WTC11 (cell line): ENCODE measurements at places on chromosomes 5 and 9.

DNA sequence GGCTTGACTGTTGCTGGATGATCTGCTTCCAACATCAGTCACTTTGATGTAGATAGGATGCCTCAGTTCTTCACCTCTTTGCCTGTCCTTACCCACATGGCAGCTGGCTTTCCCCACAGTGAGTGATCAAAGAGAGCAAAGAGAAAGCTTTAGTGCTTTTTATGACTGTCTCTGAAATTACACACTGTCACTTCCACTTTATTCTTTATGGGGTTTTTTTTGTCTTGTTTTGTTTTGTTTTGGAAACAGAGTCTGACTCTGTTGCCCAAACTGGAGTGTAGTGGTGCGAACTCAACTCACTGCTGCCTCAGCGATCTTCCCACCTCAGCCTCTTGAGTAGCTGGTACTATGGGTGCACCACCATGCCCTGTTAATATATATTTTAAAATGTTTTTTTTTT lies 32.4 kb upstream of the C5orf24 start:
- no peak overlapping the region for H3K27ac ChIP-seq
- peaks cover 66% of the 10 kb centered on the region for H3K36me3 ChIP-seq
- H3K4me1 ChIP-seq, result no peaks in the 10 kb centered on the region
- no peak overlapping the region for H3K4me3 ChIP-seq
- no peak for DNase-seq

- H3K27me3 ChIP-seq, result peaks cover 9% of the 10 kb centered on the region
- no peaks in the 10 kb centered on the region for H3K4me1 ChIP-seq
- H3K4me3 ChIP-seq, result no peak overlapping the region
- H3K27ac ChIP-seq, result no peak overlapping the region
- peak; percentile 55 for DNase-seq
Observed at GRCh38 chr9:126108240-126108639, 218.4 kb upstream of the MVB12B start.

DNA sequence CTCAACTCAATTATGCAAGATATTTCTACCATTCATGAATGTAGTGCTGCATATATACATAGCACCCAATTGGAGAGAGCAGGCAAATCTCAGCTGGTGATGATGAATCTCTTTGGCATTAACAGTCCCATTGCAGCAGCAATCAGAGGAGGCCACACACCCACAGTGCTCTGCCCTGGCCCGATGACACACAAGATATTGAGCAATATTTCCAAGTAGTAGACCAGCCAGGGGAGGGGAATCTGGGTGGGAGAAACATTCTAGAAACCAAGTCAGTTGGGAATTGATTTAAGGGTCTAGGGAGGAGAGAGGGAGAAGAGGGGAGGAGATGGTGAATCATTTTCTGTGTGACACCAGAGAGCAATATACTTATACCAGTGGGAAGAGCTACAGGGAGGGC lies 14.9 kb upstream of the C5orf63 start:
- no peak overlapping the region for H3K27ac ChIP-seq
- H3K4me1 ChIP-seq, result peaks cover 36% of the 10 kb centered on the region
- H3K4me3 ChIP-seq, result no peak overlapping the region
- H3K27me3 ChIP-seq, result no peaks in the 10 kb centered on the region
- no peak for DNase-seq
- no peaks in the 10 kb centered on the region for H3K36me3 ChIP-seq

DNA sequence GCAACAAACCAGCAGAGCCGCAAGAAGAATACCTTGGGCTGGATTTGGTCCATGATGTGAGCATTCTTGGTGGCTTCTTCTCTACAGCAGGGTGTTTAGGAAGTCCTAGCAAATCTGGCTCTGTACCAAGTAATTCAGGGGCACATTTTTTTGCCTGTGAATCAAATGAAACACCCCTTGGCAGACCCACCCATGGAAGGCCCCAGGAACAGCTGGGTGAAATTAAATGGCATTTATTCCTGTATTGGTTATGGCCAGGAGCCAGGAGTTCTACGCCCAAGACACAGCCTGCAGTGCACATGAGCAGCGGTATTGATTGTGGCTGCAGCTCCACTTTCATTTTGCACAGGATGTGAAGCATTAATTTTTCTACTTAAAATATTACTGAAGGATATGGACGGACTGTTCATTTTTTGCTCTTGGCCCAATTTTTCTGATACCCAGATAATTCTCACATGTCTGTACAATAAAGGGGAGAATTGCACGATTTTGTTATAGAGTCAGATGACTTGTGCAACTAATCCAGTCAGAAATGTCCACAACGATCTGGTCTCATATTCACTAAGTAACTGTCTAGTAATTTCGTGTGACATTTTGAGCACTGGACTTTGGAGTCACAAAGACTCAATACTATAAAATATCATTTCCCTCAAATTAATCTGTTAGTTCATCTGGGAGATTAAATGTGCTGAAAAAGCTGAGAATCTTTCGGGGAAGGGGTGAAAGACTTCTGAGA lies 120.7 kb upstream of the APC start:
- no peak overlapping the region for H3K27ac ChIP-seq
- no peaks in the 10 kb centered on the region for H3K36me3 ChIP-seq
- no peaks in the 10 kb centered on the region for H3K4me1 ChIP-seq
- no peak overlapping the region for H3K4me3 ChIP-seq
- no peaks in the 10 kb centered on the region for H3K27me3 ChIP-seq
